Stimulated activated CD4-positive, alpha-beta T cell treated with anti-CD3 and anti-CD28 coated beads, Interleukin-15, amount 100 ng/mL, for 1 hour (primary cell): ENCODE measurements at places on chromosomes 7 and 10.

DNA sequence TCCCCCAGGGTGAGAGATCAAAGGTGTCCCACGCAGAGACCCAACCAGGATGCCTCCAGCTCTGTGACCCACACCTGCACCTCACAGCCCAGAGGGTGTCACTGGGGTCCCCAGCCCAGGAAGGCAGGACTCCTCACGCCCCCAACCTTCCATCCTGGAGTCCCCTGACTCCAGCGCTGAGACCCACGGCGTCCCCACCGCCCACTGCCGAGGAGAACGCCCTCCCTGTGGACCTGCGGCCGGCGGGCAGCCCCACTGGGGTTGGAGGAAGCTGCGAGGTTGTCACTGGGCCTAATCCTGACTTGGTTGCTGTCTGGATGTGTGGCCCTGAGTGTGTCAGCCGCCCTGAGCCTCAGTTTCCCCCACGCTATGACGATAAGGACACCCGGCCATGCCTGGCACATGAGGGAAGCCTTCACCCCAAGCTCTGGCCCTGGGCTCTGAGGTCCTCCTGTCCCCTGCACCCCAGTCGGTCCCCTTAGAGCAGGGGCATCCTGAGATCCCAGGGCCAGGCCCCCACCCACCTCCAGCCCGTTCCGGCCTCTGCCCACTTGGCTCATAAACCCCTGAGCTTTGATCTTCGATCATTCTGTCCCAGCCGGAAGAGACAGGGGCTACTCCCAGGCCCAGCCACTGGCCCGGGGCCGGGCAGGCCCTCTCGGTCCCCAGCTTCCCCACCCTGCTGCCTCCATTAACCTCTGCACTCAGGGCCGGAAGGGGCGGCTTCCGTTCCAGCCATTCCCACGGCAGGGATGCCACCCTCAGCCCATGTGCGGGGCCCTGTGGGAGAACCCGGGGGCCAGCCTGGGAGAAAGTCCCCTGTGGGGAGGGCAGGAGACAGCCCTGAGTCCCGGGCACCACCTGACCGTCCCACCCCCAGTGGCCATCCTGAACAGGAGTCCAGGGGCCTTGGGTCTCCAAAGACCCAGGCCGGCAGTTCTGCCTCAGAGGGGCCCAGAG lies 113.2 kb downstream of the MICALL2 start:
- no peak for DNase-seq

DNA sequence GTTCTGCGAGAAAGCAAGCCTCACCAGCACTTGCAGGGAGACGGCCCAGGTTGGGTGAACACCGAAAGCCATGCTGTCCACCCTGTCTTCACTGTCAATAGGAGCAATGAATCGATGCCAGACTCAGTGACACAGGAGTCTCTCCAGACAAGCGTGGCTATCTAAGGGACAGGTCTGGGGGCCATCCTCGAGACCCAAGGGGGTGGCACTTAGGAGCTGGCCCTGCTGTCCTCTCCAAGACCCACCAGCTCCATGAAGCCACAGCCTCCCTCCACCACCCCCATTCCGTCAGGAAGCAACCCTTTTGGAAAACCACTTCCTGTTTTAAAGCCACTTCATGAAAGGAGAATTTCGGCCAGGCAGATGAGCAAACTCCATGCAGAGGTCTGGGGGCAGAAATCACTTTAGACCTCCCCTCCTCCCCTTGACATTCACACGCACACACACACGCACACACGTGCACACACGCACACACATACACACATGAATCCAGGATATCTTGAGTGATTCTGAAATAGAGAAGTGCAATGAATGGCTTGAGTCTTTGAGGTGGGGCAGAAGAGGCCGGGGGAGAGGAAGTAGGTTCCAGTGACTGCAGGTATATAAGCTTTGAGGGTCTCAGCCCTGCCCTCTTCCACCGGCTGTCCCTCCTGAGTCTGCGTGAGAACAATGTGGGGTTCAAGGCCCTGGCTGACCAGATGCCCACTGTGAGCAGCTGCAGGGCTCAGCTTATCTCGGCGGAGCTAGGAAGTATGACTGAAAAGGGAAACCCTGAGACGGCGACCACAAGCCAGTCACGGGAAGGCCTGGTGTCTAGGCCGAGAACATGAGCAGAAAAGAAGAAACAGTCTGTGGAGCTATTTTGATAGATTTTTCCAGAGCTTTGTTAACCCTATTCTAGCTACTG lies 25.0 kb downstream of the RGS10 start:
- DNase-seq = no peak

DNA sequence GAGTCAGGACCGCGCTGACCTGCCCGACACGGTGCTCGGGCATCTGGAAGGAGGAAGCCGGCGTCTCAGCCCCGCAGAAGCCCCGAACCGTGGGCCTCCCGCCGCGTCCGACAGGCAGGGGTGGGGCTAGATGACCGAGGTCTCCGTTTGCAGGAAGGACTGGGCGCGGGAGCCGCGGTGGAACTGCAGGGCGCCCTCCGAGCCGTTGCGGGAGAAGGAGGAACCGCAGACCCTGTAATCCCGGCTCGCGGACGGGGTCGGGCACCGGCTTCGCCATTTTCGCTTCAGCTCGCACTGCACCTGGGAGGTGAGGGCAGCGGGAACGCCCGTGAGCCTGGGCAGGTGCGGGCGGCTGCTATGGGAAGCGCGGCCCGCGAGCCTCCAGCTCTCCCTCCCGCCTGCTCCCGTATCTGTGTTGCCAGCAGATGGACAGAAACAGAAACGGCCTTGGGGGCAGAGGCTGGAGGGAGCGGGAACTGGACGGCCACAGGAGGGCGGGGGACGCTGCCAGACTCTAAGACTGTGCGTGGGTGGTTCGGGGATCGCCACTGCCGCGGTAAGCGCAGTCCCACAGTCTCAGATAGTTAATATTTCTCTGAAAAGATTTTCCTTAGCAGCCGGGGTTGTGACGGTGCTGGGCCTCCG lies 114.1 kb downstream of the VIPR2 start:
- no peak for DNase-seq

GRCh38 chr10:110686047-110686446 lies 41.9 kb downstream of the RBM20 start:
- DNase-seq = no peak

- DNase-seq = no peak
These were observed 335.3 kb downstream of the PLXNA4 start for GRCh38 chr7:132240821-132241422.

DNA sequence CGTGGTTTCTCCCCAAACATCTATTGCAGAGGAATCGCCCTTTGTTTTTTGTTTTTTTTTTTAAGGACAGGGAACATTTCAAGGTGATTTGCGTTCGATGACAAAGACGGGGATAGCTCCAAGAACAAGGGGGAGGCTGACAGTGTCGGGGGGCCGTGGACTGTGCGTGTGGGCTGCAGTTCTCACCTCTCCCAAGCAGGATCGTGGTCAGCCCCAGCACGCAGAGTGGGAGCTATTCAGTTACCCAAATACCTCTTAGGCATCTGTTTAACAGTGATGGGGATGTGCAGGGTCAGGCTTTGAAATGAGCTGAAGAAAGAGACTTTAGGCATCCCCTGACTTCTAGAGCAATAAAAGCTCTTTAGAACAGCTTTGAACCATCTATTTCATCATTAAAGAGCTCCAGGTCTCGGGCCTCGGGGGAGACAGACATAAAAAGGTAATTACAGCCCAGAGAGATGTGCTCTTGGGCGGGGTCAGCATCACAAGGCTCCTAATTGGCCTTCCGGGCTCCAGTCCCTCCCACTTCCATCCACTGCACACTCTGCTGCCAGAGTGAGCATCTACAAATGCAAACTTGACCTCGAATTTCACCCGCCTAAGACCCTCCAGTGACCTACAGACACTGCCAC lies 97.3 kb downstream of the MYL10 start:
- DNase-seq = no peak

DNA sequence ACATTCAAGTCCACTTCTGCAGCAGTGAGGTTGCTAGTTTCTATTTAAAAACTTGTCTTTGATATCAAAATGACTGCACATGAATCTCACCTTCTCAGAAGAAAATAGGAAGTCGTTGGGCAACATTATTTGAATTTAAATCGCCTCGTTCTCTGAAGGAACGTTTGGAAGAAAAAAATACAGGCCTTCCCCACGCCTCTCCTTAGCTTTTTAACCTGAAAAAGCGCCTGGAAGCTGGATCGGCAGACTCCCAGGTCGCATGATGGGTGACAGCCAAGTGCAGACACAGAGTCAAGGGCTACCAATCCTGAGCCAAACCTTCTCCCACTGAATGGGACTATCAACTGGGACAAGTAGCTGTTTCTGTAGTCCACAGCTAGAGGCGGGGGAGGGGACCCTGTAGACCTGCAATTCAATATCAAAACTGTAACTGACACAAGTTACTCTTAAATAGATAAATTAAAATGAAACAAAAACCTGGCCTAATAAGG lies 2.2 kb downstream of the FAM53B start:
- DNase-seq = no peak

GRCh38 chr10:98090822-98091221 lies 43.6 kb upstream of the R3HCC1L start:
- DNase-seq = no peak

DNA sequence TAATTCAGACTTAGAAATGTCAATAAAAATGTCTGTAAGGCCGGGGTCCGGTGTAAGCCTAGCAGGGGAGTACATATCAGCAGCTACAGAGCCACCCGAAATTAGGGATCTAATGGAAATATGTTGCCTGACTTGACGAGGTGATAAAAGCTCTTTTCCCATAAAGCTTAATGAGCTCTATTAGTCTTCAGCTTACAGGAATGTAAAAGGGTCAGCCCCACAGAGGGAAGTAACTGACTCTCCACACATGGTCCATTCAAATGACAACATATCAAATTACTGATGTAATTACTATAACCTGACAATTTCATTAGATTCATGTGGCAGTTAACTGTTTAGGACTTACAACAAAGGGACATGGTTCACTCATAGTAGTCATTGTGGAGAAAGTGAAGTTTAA lies 62.3 kb downstream of the ATE1 start:
- DNase-seq = no peak

DNA sequence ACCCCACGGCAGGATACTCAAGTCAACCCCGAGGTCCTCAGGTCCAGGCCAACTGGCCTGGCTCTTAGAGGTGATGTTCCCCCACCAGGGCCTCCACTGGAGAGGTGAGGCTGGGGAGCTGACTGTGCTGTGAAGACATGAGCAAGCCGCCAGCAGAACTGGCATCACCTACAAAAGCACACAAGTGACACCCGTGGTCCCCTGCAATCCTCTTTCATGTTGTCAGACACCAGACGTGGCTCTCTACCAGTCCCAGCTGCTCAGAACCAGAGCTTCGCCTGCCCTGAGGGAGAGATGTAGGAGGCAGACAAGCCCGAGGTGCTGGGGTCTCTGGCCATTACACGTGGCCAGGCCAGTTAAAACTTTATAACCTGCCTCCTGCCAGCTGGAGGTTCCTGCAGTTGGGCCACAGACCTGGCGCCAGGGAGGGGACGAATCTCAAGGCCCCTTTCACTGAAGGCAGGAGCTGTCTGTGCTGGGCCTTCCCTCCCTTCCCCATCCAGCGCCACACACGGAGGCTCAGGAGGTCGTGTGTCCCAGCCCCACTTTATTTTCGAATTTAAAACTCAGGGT lies 2.2 kb downstream of the COMTD1 start:
- DNase-seq = no peak

DNA sequence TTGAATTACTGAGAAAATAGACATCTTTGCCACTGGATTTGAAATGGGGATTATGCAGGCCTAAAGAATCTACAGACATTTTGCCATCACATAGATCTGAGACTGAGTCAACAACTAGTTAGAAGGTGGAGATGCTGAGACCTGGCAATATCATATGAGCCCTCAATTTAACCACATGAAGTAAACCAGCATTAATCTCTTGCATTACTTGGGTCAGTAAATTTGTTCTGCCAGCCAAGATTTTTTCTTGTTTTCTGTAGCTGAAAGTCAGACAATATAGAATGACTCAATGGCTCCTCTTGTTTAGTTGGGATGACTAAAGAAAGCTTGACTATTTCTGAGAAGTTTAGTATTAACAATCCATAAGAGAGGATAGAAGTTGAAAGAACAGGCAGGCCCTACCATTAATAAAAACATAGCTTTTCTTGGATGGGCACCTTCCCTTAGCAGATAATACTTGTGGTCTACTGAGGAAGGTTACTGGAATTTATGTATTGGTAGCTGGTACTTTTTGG lies 396.7 kb upstream of the SORCS1 start:
- no peak for DNase-seq

DNA sequence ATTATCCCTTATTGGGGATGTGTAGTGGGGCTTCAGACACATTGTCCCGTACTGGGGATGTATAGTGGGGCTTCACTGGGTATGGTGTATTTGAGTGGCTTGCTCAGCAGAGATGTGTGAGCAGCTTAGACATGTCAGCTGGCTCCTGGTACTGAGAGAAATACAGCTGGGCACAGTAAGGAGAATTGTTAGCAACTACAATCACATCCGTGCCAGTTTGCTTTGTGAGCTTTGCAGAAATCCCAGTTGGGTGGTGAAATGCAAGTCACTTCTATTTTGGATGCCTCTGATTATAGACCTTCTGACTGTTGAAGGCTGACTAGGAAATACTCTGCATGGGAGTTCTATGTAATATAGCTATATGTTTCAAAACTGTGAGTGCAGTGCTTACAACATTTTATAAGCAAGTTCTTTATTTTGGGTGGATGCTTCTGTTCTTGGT lies 10.8 kb downstream of the CCNY start:
- DNase-seq = no peak
